NCI-H187 treated with DMSO at 0.1 percent for 48 hours (cell line): ENCODE measurements at places on chromosomes 2 and 18.

- no peak for DNase-seq
Measured at GRCh38 chr18:48993586-48993985, 42.8 kb upstream of the SMAD7 start.

DNA sequence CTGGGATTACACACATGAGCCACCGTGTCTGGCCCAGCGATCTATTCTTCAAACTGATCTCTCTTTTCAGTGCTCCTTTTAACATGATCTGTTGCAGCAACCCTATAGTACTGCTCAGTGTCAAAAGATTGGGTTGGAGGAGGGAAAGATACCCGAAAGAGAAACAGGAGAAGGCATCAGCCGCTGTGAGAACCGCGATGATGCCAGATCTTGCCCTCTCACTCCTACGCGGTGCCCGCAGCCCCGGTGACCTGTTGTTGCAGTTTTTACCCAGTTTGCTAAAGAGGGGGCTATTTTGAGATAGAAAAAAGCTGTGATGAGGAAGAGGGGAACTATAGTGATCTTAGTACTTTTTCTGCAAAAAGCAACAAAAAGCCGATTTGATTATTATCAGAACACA is 335.5 kb downstream of the KCNS3 start:
- no peak for DNase-seq

- no peak for DNase-seq
Measured at GRCh38 chr18:2932247-2933181, 80.4 kb downstream of the LPIN2 start.

DNA sequence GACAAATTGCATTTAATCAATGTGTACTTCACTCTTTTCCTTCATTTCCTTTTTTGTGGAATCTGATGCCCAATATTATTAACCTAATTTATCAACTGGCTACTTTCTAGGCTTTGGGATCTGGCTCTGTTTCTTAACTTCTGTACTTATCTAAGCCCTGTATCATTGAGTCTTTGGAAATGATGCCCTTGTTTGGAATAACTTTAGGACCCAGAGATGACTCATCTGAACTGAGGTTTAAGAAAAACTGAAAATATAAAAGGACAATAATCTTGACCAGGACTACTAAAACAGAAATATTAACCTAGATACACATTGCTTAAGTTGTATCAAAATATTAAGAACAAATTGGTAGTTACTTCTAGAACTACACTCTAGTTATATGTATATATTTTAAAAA is 600.8 kb downstream of the CPS1 start:
- DNase-seq: no peak

DNA sequence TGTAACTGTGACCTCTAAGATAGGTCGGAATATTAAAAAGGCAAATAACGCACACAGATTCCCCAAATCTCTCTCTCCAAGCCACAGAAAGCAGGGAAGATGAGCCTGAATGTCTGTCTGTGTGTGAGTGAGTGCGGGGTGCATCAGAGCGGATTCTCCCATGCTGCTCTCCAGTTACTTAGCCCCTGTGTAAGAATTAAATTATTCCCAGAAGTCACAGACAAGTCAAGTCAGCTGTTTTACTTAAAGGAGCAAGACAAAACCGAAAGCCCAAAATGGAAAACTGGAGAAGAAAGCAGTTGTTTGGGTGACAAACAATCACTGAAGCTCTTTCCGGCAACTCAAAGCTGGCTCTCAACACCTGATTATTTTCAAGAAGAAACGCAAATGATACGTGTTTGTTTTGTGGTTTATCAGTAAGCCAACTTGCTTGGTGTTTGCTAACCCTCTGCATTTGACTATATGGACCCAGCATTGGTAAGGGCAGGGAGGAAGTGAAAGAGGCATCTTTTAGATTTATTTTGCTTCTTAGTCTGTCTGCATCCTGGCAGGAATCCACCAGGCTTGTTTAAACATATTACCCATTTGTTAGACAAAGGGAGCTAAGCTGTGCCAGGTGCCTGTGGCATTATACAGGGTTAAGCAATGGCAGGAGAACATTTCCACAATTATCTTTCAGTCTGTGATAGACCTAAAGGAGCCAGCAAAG is 121.5 kb upstream of the CREB1 start:
- peak; percentile 47 for DNase-seq

GRCh38 chr2:60706021-60706420 is 50.0 kb upstream of the PAPOLG start:
- DNase-seq: no peak

DNA sequence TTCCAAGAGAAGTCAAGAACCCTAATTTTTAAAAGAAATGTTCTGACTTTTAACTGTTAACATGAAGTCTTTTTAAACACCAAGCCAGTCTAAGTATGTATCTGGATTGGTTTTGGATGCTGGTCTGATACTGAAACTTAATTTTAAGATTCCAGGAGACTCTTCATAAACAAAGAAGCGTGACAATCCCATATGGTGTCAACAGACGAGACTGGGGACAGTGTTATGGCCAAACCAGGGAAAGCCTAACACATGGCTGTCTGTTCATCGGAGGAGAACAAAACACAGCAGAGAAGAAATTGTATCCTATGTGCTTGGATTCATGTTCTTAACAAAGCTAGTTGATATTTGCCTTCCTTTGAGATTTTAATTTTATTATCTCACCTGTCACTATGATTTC is 80.5 kb upstream of the UPP2 start:
- DNase-seq: no peak

DNA sequence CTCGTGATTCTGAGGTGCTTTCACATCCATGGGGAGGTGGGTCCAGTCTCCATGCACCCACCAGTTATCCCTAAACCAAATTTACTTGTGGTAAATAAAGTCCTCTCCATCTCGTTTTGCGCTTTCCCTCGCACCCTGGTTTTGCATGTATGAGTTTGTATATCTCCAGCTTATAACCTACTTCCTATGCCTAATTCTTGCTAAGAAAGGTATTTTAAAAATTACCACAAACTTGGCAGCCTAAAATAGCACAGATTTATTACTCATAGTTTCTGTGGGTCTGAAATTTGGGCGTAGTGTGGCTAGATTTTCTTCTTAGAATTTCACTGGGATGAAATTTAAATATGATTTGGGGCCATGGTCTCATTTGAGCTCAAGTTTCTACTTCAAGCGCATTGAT is 511.5 kb downstream of the NYAP2 start:
- DNase-seq: no peak

- no peak for DNase-seq
Measured at GRCh38 chr18:79867666-79868065, 69.9 kb downstream of the KCNG2 start.

DNA sequence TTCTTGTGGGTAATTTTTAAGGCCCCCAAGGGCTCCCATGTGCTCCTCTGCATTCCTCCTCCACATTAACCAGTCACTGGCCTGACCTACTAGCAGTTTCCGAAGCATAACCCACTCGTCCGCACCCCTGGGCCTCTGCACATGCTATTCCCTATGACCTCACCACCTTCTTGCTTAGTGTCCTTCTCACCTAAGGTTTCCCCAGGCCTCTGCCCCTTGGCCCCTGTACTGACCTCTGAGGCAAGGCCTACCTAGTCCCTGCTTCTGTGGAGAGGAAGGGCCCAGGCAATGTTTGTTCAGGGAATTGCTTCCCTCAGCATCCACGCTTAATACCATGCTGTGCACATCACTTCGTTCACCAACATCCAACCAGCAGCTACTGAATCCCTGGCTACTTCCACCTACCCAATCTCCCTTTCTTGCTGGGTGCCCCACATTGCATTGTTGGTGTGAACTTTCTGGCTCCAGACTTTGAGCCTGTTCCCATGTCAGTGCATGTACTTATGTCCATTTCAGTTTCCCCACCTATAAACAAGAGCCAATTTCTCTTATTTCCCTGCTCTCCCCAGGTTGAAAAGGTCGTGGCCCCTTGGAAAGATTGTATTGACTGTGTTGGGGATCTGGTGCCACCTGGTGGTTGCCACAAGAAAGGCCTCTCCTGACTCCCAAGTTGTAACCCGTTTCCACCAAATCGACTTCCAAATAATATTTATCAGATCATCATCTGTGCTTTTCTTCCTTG is 19.2 kb upstream of the TMEM177 start:
- no peak for DNase-seq

DNA sequence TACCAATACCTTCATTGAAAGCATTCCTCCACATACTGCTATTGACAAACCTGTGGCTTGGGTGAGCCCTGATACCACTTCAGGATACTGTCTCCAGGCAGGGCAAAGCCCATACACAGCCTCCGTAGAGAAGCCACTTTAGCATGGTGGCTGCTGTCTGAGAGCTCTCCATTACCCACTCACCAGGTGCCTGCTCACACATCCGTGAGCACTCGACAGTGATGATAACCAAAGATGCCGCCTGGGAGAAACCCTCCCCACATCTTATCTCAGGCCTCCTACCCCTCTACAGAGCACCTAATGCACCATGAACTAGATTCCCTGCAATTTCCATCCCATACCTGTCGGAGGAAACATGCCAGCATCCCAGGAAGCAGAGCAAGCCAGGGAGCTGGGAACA is 57.6 kb upstream of the KLHL29 start:
- DNase-seq: peak; percentile 89

- no peak for DNase-seq
Measured at GRCh38 chr18:2104620-2105462, 466.5 kb downstream of the METTL4 start.

DNA sequence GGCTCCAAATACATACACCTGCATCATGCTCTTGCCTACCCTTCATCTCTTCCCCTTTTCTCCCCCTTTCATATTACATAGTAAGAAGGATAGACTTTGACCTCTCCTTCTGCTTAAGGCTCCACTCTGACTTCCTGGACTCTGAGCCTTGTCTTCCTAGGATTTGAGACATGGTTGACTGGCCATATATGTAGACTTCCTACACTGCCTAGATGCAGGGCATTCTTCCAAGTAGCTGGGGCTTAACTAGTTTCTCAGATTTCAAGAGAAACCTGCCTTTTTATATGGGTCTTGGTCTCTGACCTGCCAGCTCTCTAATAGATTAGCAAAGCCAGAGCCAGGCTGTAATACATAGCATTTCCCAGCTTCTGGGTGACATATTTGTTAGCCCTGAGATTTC is 35.4 kb upstream of the CYP26B1 start:
- no peak for DNase-seq

DNA sequence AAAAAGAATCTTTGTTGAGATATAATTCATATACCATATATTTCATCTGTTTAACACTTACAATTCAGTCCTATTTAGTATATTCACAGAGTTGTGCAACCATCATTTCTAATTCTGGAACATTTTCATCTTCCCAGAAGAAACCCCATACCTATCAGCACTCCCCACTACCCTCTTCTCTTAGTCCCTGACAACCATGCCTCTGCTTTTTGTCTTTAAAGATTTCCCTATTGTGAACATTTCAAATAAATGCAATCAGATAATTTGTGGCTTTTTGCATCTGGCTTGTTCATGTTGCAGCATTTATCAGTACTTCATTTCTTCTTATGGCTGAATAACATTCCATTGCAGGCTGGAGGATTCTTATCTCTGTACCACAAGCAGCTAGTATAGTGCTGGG is 305.9 kb upstream of the MEX3C start:
- no peak for DNase-seq

DNA sequence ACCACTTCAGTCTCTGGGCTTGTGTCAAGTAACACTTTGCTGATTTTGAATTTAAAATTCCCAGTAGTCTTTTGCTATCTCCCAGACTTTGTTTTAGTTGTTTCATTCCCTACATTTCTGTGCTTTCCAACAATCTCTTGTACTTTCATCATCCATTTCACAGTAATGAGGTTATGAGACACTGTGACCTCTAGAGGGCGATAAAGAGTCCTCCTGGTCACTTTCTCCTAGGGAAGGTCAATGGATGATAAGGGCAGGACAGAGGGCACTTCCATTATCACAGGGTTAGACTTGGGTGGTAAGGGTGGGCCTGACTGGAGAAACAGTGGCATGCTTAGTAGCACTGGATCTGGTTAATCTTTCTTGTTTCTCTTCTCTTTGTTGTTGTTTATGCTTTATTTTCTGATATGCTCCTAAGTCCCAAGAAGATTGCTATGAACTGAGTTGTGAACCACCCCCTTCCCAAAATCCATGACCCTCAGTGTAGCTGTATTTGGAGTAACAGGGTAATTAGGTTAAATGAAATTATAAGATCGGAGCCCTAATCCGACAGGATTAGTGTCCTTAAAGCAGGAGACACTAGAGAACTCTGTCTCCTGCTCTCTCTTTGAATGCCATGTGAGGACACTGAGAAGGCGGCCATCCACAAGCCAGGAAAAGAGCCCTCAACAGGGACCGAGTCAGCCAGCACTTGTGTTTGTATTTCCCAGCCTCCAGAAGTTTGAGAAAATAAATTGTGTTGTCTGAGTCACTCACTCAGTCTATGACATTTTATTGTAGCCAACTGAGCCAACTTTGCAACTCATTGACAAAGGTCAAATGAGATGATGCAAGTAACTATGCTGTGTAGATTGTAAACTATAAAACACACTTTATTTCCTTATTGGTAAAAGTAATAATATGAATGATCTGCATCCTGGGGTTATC is 779.2 kb downstream of the CNTNAP5 start:
- no peak for DNase-seq

DNA sequence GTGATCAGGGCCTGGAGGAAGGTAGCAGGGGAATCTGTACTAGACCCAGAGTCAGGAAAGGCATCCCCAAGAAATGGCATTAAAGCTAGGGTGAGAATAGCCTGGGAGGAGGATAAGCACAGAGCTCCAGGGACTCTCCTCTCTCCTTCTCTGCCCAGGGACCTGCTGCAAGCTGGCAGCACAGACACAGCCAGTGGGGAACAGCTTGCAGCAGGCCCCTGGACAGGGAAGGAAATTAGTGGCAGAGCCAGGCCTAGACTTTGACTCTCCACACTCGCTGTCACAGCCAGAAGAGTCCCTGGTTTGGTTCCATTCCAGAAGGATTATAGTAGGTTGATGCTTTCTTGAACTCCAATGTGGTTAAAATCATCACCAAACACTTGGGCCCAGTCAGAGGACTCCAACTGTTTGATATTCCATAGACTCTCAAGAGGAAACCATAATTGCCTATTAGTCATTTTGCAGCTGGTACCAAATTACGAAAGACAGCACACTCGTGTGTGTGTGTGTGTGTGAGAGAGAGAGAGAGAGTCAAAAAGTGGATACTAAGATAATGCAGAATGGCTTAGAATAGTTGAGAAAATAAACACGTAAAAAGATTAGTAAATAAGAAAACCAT is 95.5 kb upstream of the ATP8B1 start:
- DNase-seq: peak; percentile 29

DNA sequence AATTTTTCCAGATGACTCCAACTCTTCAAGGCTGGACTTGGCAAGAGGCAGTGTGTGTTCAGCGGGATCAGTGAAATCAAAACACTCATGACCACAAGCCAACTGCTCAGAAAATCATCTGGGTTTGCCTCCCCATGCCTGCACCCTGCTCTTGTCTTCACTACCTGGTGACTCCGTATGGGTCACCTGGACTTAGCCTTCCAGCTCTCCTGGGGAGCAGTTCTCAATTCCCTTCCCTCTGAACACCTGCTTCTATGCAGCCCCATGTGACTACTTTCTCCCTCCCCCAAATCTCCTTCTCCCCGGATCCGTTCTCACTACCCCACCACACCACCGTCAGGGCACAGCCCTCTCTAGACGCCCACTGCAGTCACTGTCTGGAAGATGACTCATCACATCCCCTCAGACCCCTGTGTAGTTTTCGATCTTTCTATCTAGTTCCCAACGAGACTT is 130.2 kb upstream of the ID2 start:
- no peak for DNase-seq

- no peak for DNase-seq
Measured at GRCh38 chr2:33363325-33364298, 112.8 kb upstream of the RASGRP3 start.

- no peak for DNase-seq
Measured at GRCh38 chr2:65504201-65504600, 71.8 kb upstream of the SPRED2 start.

GRCh38 chr2:170486730-170487129 is 228.4 kb upstream of the SP5 start:
- no peak for DNase-seq

GRCh38 chr2:234324116-234324515 is 172.8 kb downstream of the ARL4C start:
- no peak for DNase-seq
